ENCODE measurements at places on chromosomes 7 and 10.

- peak; percentile 90 for DNase-seq
Observed at GRCh38 chr7:132145466-132145865, 430.8 kb downstream of the PLXNA4 start.

DNA sequence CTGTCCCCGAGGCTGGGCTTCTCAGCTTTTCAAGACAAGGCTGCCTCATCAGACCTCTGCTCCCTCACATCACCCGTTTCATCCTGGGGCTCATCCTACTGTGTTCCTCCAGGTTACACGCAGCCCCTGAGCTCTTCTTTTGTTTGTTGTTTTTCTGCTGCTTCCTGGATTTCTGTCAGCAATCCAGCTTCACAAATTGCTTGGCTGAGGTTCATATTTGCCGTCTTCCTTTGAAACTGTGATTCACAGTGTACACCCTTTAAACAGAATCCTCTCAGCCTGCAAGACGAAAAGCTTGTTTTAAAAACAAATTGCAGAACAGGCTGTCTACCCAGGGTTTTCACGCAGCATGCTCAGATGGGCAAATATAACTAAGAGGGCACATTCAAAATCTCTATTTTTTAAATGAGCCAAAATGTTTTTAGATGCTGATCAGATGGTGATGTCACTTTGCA, 39.1 kb upstream of the PARD3 start:
- DNase-seq, result peak; percentile 50

GRCh38 chr7:153297141-153297540, 537.6 kb downstream of the ACTR3B start:
- no peak for DNase-seq

DNA sequence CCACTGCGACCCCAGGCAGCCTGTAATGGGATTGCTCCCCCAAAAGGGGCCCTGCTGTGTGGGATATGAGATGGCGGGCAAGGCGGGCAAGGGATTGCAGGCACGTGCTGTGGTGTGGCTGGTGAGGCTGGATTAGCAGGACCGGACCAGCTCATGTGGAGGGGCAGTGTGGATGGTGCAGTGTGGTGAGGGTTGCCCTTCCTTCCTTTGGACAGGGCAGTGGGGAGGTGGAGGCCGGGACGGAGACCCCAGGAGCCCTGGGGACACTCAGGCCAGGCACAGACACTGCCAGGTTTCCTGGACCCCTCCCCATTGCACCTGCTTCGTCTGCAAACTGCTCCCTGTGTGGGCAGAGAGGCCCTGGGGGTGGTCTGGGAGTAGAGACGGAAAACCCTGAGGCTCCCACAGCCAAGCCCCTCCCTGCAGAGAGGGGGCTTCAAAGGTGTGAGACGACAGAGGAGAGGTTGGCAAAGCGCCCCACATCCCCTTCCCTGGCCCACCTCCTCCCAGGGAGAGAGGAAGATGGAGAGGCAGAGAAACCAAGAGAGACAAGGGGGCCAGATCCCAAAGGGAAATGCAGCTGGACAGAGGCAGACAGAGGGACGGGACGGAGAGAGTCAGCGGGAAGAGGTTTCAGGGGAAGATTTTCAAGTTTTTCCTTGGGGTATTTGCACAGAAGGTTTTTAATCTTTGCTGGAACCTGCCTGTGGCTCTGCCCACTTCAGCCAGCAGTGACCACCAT, 89.2 kb downstream of the MICALL2 start:
- DNase-seq, result no peak

GRCh38 chr10:103649654-103650423, 156.3 kb downstream of the NEURL1 start:
- DNase-seq, result no peak

GRCh38 chr10:36489611-36490228, 635.7 kb upstream of the ANKRD30A start:
- DNase-seq, result peak; percentile 82

GRCh38 chr10:103673606-103674005, 180.1 kb downstream of the NEURL1 start:
- no peak for DNase-seq

DNA sequence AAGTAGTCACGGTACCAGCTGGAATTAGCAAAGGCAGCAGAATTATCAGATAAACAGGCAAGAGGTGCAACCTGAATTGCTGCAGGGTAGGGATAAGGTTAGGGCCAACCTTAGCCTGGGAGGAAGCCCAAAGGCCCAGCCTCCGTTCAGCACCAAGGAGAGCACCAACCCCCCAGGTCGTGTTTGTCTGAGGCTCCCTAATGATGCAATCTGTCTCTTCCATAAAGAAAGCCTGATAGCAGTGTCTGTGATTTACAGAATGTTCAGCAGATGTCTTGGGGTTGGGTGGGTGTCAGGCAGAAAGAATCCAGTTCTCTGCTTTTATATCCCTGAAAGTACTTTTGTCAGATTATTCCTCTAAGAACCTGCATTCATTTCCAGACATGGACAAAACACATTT, 328.4 kb upstream of the AOAH start:
- peak; percentile 46 for DNase-seq

DNA sequence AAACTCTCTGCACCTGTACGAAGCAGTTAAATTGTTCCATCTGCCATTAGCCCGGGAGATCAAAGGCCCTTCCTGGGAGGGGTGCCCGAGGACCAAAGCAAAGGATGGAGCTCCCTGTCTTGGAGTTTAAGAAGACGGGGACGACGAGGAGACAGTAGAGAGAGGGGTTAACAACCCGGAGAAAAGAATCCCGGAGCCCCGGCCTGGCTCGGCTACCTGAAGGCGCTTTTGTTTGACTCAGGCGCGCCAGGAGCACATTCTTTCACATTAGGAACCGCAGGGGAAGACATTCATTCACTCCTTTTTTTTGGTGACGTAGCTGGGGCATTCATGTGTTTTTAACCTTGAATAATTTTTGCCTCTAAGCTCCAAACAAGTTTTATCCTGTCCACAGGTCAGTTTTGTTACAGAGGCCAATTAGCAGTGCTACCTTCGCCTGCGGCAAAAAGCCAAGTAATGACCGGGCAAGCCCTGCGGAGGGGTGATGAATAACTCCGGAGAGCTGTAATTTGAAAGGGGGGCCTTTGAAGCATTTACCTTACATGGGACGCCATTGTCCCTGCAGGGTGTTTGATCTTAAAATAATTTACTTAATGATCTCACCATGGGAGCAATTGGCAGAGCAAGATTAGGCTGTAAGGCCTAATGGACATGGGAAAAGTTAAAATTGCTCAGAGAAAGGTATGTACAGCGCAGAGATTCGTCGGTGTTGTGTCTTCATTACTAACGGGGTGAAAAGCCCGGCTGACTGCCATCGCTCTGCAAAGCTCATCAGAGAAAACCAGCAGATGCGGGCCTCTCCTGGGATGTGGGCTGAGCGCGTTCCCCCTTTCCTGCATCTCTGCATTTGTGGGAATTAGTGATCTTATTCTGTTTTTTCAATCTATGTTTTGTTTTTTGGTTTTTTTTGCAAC, 258.0 kb upstream of the SP4 start:
- DNase-seq, result no peak

DNA sequence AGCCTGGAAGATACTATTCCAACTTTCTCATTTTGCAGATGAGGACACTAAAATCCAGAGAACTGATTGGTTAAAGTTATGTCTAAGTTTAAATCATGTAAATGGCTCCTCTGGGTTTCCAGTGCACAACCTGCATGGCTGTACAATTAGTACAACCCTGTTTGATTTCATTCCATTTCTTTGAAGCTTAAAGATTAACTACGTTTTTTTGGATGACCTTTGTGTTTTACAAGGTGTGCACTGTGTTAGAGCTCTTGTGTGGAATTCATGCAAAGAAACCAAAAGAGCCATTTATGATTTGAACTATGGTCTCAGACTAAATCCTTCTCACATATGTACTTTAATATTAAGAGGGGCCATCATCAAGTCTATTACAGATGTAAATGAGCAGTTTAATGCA, 149.5 kb downstream of the TMEM168 start:
- no peak for DNase-seq

GRCh38 chr10:100333661-100334440, 3.8 kb upstream of the PKD2L1 start:
- peak; percentile 59 for DNase-seq

- DNase-seq, result no peak
Observed at GRCh38 chr10:73339436-73339835, 19.2 kb downstream of the CFAP70 start.

All from fibroblast of skin of right quadriceps (primary cell).